Right atrium auricular region (tissue), 2 donors: ENCODE measurements at places on chromosomes 1 and 21.

- DNase-seq, result no peak
Observed at GRCh38 chr1:31798433-31799195, 17.2 kb downstream of the SPOCD1 start.

DNA sequence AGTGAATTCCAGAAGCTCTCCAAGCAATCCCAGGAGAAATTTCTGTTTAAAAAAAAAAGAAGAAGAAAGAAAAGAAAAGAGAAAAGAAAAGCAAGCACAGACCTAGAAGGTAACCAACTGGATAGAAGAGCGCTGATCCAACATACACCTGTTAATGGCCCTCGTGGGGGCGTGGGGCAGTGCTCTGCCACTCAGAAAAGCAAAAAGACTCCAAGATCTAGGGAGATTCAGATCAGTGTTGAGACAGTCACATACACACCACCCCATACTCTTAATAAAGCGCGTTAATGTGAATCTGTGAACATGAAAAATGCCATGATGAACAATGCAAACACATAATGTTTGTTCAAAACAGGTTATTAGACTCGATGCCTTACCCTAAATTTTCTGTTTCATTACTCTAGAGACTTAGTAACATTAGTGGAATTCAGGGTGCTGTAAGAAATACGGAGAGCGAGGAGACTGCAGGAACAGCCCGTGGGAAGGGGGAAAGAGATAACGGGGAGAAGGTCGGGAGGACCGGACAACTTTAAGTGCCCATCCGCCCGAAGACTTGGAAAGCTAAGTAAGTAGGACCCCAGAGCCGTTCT, 406 bp downstream of the NME7 start:
- DNase-seq, result no peak

DNA sequence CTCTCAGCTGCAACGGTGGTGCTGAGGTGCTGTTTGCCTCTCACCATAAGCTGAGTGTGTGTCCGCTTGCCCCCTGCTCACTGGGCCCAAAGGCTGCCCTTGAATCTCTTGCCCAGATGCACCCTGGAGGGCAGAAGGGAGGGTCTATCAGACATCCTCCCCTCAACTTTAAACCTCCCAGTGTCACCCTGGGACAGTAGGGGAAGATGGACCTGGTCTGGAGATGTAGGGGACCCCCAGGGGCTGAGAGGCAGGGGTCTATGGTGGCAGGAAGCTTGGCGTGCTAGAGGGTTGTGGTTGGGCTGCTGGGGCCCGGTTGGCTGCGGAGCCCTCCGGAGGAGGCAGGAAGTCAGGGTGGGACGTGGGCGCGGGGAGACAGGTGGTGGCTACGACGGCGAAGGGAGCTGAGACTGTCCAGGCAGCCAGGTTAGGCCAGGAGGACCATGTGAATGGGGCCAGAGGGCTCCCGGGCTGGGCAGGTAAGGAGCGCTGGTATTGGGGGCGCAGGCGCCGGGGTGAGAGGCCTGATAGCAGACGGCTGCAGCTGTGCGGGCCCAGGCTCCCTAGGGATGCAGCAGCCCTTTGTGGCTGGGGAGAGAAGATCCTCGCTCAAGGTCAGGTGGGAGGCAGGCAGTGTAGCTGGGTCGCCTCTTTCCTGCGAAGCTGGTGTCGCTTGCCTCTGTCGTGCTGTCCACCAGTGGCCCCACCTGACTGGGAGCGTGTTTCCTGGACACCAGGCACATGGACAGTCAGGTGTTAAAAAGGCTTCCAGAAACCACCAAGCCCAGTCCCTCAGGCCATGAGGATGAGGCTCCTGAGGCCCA, at the start of gene LCK:
Gene LCK, plus strand, starts transcription at position 373 of the 824 bp plus-strand sequence. CDS start 23,065 bp downstream, outside the sequence.
- no peak for DNase-seq

- DNase-seq, result no peak
Observed at GRCh38 chr1:226498640-226499008, 49.9 kb upstream of the STUM start.

DNA sequence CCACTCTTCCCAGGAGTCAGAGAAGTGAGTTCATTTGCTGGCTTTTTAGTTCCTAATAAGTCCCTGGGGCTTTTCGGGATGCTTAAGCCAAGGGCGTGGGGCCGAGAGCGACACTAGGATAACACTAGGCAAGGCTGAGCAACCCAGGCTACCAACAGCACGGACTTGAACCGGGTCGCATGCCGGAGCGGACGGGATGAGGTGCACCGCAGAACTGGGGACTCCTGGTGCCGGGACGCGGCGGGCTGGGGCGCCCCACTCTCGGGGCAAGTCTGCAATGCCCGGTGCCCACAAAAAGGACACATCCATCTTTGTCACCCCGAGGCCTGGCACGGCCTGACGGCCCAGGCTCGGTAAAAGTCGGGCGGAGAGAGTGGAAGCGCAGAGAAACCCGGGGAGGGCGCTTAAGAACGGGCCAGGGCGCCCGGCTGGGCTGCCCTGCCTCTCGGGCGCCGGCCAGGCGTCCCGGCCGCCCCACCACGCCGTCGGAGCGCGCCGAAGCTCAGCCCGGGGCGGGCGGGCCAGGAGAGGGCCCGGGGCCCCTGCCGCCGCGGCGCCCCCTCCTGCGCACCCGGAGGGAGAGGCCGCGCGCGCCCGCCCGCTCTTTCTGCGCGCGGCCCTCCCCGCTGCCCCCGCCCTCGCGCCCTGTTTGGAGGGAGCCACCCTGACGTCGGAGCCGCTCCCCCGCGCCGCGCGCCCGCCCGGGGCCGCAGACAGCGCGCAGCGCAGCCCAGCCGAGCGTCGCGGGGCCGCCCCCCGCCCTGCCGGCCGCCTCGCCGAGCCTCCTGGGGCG, at the start of gene NBL1:
Gene NBL1, plus strand, starts transcription at position 710 of the 793 bp plus-strand sequence. CDS start 10,720 bp downstream, outside the sequence.
- no peak for DNase-seq
